H1 (cell line): ENCODE measurements at places on chromosomes 11 and 22.

- no peaks in the 10 kb centered on the region for H3K27me3 ChIP-seq
- no peaks in the 10 kb centered on the region for H3K4me1 ChIP-seq
- DNase-seq: no peak
- H3K27ac ChIP-seq: no peak overlapping the region
- H3K36me3 ChIP-seq: no peaks in the 10 kb centered on the region
- no peak overlapping the region for H3K4me3 ChIP-seq
Measured at GRCh38 chr11:15171956-15172355, 57.2 kb downstream of the INSC start.

DNA sequence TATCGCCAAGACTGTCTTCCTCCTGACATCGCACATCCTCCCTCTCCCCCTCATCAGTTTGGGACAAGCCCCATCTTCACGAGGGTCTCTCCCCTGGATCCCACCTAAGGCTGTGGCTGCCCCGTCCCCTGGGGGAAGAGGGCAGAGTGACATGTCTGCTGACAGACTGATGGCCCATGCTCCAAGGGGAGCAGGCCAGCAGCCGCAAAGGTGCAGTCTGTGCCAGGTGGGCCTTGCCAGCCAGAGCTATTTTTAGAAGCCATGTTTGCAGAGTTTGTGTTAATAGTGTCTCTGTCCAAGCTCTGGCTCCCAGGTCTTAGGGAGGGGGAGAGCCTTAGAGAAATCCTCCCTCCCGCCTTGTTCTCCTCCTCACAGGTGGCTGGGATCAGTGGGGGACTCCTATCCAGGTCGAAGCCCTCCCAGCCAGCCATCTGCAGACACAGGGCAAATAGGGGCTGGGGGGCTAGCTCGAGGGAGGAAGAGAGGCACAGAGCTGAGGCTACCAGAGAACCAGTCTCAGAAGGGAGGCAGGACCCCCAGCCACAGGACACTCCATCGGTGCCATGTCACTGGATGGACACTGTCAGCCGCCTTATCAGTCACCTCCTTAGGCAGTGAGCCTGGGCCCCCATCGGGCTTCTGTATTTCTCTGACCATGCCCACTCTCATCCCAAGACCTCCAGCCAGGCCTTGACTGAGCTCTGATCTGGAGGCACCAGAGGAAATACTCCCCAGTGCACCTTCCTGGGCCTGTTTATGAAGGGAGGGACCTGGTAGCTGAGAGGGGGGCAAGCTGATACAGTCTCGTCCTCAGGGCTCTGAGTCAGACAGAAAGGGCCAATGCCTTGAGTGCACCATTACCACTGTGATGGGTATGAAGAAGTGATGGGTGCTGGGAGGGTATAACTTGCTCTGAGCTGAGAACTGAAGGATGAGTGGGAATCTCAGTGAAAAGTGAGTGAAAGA lies 49.3 kb downstream of the CHRDL2 start:
- H3K36me3 ChIP-seq: no peaks in the 10 kb centered on the region
- no peak overlapping the region for H3K27ac ChIP-seq
- DNase-seq: no peak
- H3K4me3 ChIP-seq: no peak overlapping the region
- H3K27me3 ChIP-seq: peaks cover 6% of the 10 kb centered on the region

GRCh38 chr11:70066136-70066520 lies 12.0 kb upstream of the ANO1 start:
- H3K4me1 ChIP-seq: peaks cover 26% of the 10 kb centered on the region
- H3K36me3 ChIP-seq: no peaks in the 10 kb centered on the region
- no peak overlapping the region for H3K27ac ChIP-seq
- peak; percentile 35 for DNase-seq
- H3K4me3 ChIP-seq: no peak overlapping the region
- peaks cover 7% of the 10 kb centered on the region; the same call in 1 of the 2 replicates for H3K27me3 ChIP-seq

DNA sequence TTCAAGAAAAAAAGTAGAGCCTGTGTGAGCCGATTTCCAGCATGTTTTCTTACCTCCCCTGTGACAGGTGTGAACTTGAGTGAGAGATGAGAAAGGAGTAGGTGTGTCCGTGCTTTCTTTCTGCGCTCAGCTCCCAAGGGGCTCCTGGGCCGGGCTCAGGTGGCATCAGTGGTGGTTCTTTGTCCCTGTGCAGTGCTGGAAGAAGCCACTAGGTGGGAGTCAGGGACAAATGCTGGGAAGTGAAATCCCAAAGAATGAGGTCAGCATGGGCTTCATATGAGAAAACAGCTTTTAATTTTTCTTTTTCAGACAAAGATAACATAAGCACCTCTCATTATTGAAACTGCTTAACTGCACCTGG lies 57.8 kb downstream of the PPFIBP2 start:
- H3K4me1 ChIP-seq: peaks cover 11% of the 10 kb centered on the region
- H3K4me3 ChIP-seq: no peak overlapping the region
- DNase-seq: peak; percentile 43

GRCh38 chr11:118142081-118142480 lies 10.5 kb downstream of the SCN4B start:
- no peak overlapping the region for H3K4me3 ChIP-seq
- H3K27me3 ChIP-seq: peaks cover 9% of the 10 kb centered on the region
- no peaks in the 10 kb centered on the region for H3K36me3 ChIP-seq
- no peak overlapping the region for H3K27ac ChIP-seq
- no peak for DNase-seq
- H3K4me1 ChIP-seq: no peaks in the 10 kb centered on the region
